ENCODE measurements at places on chromosomes 5 and 9.
A peak's percentile ranks its signal among the peaks of the same experiment; 100 is the strongest.

DNA sequence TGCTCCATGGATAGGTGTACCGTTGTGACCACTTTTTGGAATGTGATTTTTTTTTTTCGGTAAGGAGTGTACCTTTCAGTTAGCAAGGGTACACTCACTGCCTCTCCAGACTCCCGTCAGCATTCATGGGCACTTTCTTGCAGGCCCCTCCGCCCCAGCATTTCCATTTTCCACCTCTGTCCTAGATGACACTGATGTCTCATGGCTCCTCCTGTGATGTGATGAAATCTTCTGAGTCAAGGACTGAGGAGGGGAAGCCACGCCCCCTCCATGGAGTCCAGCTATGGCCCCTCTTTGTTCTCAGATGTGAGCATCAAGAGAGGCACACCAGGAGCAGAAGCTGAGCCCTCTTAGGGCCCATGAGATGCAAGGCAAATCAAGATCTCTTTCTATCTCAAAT is 61.8 kb downstream of the CTSL start:
- DNase-seq = no peak

DNA sequence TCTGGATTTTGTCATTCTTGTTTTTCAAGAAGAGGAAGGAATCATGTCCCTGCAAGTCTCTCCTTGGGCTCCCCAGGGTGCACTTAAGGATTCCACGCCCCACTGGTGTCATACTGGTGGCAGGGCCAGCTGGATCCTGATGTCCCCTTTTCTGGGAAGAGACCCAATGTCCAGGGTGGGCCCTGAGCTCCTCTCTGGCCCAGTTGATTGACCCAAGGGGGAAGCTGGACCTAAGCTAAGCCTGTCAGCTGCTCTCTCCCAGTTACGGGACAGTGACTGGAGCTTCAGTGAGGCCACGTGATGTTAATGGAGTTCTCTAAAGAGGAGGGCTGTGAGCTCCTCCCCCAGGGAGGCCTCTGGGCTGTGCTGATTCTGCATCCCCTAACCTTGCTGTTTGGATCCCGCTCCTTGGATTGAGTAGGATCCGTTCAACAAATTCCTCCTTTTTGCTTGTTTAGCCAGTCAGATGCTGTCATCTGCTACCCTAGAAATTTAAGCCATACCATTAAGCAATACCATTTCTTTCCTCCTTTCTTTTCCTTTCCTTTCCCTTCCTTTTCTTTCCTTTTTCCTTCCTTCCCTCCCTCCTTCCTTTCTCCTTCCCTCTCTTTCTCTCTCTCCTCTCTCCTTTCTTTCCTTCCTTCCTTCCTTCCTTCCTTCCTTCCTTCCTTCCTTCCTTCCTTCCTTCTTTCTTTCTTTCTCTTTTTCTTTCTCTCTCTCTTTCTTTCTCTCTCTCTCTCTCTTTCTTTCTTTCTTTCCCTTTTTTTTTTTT is 17.2 kb downstream of the NKX2-5 start:
- no peak for DNase-seq

DNA sequence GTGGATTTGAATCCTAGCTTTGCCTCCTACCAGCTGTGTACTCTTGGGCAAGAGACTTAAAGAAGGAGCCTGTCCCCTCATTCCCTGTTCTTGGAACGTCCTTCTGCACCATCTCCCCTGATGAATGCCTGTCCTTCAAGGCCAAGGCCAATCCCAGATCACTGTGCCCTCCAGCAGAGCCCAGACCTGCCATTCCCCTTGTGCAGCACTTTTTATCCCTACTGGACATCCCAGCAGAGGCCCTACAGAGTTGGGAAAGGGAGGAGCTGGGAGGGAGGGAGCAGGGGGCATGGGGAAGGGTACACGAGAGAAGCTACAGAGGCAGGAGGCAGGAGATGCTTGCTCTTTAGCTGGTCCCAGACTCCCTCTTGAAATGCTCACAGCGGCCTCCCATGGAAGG is 223.9 kb downstream of the PBX3 start:
- DNase-seq = no peak

GRCh38 chr5:4518903-4519672 is 621.0 kb upstream of the ADAMTS16 start:
- DNase-seq = no peak

- no peak for DNase-seq
Observed at GRCh38 chr5:157670662-157671591, at the start of gene C5orf52. C5orf52 (plus strand) TSS chr5:157671533; CDS start chr5:157671615, 82 bp downstream.

DNA sequence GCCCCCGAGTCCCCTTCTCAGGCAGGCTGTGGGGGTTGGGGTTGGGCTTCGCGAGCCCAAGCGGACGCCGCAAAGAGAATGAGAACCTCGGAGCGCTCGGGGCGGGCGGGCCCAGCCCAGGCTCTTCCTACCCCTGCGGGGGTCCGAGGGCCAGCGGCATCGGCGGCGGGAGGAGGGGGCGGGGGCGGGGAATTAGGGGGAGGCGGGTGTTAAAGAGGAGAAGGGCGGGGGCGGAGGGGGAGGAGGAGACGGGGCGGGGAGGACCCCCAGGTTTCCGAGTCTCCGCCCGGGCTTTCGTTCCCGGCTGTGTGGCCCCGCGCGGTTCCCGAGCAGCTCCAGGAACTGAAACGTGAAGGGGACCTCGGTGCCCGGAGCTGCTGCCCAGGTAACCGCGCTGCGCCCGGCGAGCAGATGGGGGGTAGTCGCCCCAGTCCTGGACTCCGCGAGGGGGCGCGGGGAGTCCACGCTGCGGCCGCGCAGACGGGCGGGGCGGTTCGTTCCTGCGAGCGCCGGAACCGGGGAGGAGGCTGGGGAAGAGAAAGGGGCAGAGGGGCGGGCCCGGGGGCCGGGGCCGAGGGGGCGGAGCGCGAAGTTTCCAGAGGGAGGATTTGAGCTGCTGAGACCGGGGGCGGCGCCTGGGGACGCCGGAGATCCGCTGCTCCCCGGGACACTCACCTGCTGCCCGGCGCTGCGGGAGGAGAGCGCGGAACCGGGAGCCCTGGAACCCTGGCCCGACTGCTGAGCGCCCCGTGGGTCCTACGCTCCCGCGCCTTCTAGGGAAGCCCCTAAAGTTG is 38.4 kb upstream of the PLEKHG4B start:
- no peak for DNase-seq

DNA sequence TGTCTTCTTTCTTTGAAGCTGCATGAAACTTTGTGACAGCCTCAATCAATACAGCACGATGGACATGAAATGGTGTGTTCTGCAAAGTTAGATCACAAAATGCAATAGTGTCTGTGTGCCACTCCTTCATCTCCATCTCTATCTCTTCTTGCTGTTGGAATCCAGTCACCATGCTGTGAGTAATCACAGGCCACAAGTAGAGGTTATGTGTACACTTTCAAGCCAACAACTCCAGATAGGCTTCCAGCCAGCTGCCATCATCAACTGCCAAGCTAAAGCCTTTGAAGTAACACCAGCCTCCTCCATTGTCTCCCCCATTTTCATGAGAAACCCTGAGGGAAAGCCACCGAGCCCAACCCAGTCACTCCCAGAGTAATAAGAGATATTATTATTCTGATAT is 360.6 kb downstream of the PTPRD start:
- DNase-seq = peak; percentile 24

GRCh38 chr9:4661165-4661564 is 929 bp upstream of the PLPP6 start:
- no peak for DNase-seq

DNA sequence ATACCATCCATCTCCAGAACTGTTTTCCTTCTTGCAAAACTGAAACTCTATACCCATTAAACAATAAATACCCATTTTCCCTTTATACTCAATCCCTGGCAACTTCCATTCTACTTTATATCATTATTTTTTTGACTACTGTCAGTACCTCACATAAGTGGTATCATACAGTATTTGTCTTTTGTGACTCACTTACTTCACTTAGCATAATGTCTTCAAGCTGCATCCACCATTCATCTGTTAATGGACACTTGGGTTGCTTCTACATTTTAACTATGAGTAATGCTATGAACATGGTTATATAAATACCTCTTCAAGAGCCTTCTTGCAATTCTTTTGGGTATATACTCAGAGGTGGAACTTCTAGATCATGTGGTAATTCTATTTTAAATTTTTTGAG is 11.6 kb upstream of the TYRP1 start:
- DNase-seq = no peak

DNA sequence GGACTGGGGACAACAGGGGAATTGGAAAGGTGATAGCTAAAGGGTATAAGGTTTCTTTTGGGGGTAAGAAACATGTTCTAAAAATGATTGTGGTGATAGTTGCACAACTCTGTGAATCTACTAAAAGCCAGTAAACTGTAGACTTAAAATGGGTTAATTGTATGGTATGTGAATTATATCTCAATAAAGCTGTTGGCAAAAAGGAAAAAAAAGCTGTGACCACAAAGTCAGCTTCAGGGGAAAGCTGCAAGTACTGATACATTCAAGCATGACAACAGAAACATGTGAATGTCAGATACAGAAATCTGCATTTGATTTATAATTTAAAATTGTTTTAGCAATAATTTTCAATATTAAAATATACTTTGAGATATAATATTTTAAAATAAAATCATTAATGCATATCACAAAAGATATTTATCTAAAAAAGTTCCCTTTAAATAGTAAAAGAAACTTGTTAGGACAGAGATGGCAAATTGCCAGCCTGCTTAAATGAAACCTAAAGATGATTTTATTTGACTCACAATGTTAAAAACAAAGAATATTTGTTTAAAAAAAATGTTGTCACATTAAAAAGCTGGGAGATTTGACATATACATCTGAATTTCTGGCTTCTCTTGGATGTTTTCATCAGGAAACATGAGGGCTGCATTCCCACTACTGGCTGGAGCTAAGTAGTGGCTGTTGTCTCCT is 66.0 kb downstream of the TBCA start:
- DNase-seq = no peak

DNA sequence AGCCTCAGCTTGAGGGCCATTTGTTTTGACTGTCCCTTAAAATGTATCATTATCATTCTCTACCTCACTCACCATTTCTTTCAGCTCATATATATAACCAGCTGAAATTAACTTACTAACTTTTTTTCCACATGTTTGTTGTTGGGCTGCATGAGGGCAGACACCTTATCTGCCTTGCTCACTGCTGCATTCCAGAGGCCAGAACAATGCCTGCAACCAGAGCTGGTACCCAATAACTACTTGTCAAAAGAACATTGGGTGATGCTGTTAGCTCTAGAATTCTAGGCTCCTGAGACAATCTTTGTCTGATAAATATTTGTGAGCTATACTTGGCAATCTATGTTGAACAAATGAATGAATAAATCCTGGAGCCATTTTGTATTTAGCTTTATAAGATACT is 68.3 kb downstream of the HTR4 start:
- no peak for DNase-seq
